ENCODE measurements at places on chromosomes 3 and 15.

DNA sequence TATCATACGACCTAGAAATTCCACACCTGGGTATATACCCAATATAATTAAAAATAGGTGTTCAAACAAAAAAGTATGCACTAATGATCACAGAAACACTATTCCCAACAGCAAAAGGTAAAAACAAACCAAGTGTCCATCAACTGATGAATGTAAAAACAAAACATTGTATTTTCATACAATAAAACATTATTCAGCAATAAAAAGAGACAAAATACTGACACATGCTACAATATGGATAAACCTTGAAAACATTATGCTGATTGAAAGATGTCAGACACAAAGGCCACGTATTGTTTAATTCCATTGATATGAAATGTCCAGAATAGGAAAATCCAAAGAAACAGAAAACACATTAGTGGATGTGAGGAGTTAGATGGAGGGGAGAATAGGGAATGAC is 71.0 kb downstream of the RPL22L1 start:
- no peak for DNase-seq

DNA sequence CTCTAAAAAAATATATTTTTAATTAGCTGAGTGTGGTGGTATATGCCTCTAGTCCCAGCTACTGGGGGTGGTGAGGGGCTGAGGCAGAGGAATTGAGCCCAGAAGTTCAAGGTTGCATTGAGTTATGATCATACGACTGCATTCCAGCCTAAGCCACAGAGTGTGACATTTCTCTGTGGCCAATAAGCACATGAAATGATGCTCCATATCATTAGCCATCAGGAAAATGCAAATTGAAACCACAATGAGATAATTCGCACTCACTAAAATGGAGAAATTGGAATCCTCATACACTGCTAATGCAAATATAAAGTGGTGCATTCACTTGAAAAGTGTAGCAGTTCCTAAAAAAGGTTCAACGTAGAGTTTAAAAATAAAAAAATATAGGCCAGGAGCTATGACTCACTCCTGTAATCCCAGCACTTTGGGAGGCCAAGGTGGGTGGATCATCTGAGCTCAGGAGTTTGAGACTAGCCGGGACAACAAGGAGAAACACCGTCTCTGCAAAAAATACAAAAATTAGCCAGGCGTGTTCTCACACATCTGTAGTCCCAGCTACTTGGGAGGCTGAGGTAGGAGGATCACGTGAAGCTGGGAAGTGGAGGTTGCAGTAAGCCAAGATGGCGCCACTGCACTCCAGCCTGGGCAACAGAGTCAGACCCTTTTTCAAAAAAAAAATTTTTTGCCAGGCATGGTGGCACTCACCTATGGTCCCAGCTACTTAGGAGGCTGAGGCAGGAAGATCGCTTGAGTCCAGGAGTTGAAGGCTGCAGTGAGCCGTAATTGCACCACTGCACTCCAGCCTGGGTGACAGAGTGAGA is 35.2 kb downstream of the IFT122 start:
- DNase-seq, result no peak

DNA sequence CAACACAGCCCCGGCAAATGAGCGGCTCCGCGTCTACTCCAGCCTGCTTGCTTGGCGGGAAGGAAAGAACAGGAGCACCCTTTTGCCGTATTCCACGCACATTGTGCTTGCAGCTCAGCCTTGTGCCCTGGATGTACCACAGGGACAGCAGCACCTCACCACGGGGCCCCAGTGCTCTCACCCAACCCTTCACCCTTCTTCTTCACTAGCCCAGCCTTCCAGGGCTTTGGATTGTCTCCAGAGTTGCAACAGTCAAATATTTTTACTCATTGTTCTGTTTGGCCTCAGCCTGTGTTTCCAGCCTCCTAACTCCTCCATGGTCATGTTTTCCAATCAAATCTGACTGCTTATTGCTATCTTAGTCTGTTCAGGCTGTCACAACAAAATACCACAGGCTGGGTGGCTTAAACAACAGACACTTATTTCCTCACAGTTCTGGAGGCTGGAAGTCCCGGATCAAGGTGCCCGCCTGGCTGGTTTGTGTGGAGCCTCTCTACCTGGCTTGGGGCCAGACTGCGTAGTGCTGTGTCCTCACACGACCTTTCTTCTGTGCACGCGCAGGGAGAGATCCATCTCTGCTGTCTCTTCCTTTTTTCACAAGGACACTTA is 79.2 kb upstream of the ABHD17C start:
- DNase-seq, result no peak

DNA sequence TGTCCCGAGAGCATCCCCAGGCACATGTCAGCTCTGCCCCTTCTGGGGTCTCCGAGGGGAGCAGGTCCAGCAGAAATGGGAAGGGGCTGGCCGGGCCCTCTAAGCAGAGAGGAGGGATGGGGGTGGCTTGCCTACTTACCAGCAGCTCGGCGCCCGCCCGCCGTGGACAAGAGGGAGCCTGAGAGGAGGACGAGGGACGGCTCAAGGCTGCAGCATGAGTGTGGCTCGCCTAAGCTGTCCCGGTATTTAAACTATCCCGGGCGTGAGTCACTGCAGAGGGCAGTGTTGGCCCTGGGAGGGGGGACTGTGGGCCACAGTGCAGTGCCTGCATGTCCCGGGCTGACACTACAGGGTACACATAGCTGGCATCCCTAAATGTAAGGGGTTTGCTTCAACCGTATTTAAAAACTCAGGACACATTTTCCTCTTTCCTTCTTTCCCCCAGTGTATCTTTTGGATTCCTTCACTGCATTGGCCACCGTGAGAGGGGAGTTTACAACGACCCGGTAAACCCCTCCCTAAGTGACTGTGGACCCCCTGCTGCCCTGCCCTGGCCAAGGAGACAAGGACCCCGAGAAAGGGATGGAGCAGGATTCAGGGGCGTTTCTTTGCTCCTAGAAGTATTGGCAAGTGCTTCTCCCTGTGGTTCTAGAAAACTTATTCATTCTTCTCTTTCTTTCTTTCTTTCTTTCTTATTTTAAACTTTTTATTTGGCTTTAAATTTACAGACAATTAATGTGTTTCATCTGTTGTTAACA is at the start of gene LRRC15:
TSS of gene LRRC15 (minus strand) at position 222 of the 758 bp plus-strand sequence. CDS start 8,700 bp downstream, outside the sequence.
- DNase-seq, result no peak

DNA sequence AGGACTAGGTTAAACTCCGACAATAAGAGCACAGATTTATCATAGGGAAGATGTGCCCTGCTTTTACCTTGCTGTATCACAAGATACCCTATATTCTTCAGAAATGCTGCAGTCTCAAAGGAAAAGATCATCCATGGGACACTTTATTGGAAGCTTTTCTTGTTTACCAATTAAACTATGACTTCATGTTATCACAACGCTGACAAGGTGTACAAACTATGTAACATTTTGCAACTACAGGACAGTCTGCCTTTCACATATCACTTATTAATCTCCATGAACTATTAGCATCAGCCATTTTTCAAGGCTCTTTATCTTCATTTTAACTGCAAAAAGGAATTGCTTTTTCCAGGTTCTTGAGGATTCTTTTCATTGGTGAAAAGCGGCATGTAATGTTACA is 34.0 kb downstream of the CBLB start:
- DNase-seq, result no peak

GRCh38 chr15:87123676-87124382 is 1044.2 kb downstream of the AGBL1 start:
- DNase-seq, result no peak

GRCh38 chr15:68651916-68652525 is 73.2 kb downstream of the CORO2B start:
- DNase-seq, result no peak

GRCh38 chr15:51283026-51283425 is 55.4 kb downstream of the CYP19A1 start:
- no peak for DNase-seq

DNA sequence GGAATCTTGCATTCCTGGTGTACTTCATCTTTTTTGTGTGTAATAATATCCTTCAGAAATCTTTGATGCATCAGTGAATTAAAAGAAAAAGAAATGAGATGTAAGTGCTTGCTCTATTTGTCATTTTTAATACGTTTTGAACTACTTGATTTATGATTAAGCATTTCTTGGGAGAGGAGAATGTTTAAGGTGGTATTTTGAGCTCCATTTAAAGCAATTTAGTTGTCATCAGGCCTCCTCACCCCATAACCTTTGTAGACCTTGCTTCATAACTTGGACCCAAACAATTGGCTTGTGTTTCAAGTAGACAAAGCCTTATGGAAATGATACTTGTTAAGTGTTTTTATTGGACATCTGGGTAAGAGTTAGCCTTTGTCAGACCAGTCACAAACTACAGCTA is 87.1 kb upstream of the VEPH1 start:
- DNase-seq, result no peak

DNA sequence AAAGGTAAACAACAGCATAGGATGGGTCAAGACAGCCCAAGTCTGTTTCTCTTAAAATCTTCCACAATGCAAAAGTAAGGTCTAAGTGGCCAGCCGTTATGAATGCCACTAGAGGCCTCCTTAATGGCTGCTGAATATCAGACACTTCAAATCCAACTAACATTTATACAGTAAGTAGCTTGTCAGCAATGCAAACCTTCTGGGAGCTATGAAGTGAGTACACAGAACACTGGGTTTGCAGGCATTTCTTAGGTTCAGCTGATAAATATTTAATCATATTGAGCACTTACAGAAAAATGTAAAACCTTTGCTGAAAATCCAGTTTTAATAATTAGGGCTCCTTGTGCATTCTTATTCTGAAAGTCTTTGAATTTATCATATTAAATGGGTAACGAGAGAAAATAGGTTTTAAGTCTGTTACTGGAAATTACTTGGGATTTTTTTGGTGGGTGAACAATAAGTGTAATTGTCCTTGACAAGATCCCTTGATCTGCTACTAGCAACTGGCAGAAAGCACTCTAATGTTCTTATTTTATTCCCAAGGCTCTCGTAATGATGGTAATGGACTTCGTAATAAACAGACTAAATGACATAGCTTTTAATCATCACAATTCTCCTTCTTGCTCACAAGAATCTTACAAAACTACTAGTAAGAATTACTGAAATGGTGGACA is 141.7 kb upstream of the GPR149 start:
- no peak for DNase-seq

- DNase-seq, result no peak
These were observed 159.8 kb upstream of the TSC22D2 start for GRCh38 chr3:150248116-150248887.

- no peak for DNase-seq
These were observed 2.9 kb upstream of the DIS3L start for GRCh38 chr15:66290518-66290917.

DNA sequence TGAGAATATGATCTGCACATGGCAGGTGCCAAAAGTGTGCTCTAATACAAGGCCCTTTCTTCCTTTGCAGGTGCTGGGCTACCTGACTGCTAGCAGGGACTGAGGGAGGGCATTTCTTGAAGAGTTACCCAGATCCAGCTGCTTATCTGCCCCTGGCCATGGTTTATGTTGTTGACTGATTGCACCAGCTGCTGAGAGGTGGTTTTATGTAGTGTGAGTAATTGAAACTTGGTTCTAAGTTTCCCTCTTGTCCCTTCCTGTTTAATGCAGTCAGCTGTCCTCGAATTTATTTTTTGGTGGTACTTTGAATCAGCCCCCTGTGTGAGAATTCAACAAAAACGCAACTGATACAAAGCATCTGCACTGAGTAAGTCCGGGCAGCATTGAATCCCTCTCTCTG is 288.3 kb upstream of the C2CD4B start:
- no peak for DNase-seq

DNA sequence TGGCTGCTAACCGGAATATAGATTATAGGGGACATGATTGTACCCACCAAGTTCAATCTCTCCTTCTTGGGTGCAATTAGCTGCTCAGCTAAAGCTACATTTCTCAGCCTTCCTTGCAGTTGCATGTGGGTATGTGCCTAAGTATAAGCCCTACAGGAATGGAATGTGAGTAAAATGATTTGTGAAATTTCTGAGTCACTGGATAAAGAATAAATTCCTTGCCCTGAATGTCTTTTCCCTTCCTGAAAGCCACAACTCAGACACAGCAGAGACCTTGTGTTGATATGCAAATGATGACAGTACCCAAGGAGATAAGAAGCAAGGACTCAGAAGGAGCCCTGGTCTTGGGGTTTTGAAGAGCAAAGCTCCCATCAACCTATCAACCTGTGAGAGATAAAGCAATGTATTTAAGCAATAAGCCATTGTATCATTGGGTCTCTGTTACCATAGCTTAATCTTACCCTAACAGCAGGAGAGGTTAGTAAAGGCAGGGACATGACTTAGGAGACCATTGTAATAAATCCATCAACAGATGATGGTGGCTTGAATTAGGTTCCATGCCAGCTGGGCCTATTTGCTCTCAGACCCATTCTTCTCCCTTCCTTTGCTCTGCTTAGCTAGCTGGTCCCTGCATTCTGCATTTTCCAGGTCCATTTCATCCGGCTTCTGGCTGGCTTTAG is 25.6 kb upstream of the ZNF280D start:
- DNase-seq, result no peak

GRCh38 chr3:180294282-180295027 is 257.7 kb upstream of the PEX5L start:
- DNase-seq, result no peak

DNA sequence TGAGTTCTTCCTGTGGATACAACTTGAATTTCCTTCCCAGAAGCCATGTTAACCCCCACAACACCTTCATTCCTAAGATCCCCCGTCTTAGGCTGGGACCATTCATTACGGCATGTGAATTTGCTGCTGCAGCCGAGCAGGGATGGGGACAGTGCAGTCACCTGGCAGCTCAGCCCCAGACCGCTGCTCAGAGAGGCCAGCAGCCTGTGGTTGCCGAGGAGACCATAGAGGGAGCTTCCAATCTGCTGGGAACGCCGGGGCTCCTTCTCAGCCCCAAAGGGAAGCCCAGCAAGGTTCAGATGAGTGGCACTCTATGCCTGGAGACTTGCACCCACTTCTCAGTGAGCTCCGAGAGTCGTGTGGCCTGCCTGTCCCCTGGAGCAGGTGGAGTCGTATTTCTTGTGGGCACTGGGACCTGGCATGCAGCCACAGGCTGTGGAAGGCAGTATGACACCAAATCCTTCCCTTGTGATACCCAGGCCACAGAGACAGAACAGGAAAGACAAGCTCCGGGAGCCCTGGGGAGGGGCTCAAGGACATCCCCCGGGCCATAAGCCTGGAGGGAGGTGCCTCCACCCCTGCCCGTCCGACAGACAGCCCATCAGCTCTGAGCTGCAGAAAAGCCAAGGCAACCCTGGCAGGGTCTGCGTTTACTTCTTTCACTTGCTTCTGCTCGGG is 167.3 kb downstream of the FAM43A start:
- DNase-seq, result no peak

DNA sequence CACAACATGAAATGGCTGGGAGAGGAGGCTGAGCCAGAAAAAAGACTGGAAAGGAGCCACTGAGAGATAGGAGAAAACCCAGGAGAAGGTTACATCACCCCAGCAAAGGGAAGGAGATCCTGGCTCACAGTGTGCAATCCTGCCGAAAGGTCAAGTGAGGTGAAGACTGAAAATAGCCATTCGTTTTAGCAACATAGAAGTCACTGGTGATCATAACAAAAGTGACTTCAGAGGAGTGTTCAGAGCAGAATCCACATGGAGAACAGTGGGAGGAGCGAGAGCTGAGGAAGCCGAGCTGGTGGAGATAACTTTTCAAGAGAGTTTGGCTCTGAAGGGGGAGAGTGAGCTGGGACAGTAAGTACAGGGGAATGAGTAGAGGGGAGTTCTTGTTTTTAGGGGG is 5.4 kb upstream of the HEG1 start:
- no peak for DNase-seq
